ENCODE measurements at places on chromosomes 4 and X. TPM values are rescaled to one million over a fixed set of nuclear protein-coding genes. Genes with fewer than 3 reads are reported as not detected.

DNA sequence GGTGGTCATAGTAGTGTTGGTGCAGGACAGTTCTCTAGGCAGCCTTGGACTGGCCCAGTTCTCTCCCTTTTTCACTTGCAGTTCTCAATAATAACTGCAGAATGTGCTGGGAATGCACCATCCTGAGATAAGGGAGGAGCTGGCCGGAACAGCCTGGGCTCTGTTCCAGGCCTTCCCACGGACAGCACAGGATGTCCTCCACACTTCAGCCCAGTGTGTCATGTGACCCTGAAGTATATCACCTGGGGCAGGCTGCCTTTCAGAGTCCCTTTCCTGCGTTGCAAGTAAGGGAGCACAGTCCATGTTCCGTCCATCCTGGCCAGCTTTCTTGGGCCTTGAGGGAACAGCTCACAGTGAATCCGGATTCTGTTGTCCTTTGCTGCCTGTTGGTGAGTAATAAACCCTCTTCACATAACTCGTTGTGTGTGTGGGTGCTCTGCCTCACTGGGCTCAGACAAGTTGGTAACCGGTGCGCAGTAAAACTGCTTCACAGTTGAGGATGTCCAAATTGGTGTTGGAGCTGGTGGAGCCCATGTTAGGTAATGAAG is 32.3 kb upstream of the BBS12 start:
- DNase-seq: no peak

Gene ABCG2
- polyA plus RNA-seq: 5.9 TPM

Gene VCX
- not detected for polyA plus RNA-seq

GRCh38 chr4:11954093-11954492 is 525.4 kb upstream of the HS3ST1 start:
- no peak for DNase-seq

DNA sequence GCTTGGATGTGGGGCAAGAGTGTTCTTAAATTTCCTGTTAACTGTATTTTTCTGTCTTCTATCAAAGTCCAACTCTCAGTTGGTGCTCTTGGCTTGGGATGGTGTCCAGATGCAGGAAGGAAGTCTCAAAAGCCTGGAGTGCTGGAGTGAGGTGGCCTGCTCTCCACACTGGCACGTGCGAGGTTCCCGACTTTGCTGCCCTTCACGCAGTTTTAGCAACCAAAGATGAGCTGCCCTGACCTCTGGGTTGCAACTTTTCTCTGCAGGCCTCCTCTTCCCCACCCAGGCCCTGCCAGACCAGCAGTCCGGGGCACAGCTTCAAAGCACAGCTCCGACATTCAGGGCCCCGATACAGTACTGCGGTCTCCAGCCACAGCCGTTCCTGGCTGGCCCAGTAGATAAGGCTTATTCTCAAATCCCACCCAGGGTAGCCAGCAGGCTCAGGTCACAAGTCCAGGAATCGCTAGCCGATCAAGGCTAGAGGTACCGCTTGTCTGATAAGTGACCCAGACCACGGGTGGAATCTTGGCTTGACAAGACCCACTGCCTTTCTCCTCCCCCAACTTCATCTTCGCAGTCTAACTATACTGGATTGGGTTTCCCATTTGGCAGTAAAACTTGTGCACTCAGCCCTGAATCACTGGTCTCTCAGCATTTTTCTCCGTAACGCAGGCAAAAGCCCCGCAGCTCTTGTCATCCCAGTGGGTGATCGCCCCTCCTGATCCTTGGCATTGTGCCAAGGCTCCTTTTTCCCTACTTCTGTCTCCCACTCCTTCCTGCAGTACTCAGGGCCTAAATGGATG is 21.8 kb upstream of the JADE1 start:
- DNase-seq: peak; percentile 71

- no peak for DNase-seq
Observed at GRCh38 chr4:52711834-52712250, 39.4 kb downstream of the ERVMER34-1 start.

- no peak for DNase-seq
Observed at GRCh38 chrX:124818033-124818432, 471.7 kb downstream of the SH2D1A start.

DNA sequence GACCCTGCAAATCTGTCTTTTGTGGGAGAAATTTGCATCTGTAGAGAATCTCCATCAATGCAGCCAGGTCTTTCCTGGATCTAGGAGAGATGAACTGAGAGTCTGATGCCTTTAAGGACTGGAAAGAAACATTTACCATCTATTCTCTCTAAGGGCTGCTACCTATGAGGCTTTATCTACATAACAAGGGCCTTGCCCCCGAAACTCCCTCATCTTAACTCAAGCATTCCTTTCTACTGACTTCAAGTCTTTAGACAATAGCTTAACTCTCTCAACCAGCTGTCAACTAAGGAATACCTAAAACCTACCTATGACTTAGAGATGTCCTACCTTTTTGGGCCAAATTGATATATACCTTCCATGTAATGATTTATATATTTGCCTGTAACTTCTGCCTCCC is 32.1 kb downstream of the MAGEB17 start:
- DNase-seq: no peak

DNA sequence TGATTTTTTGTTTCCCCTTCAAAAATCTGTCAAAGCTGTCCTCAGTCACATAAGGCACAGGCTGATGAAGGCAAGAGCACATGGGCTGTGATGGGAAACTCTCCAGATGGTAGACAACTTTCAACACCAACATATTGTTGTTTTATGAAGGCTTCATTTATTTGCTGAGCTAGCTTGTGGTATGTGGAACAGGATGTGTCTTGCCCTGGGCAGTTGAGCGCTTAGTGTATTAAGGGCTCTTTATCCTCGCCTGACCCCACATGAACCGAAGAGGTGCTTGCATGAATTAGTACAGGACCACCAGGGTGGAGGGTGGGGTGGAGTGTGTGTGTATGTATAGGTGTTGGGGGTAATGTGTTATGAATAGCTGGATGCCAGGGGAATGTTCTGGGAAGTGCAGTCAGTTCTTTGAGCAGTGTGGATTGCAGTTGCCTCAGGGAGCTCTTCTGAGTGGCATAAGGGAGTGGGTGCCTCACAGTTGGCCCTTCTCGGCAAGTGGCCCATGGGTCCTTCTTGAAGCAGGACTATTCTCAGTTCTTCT is 103.1 kb downstream of the PHEX start:
- no peak for DNase-seq

Gene RPA4
- polyA plus RNA-seq: not detected

Gene HNRNPH2
- polyA plus RNA-seq: 138 TPM

GRCh38 chrX:55340896-55341433 is 76.2 kb upstream of the PAGE3 start:
- DNase-seq: no peak

DNA sequence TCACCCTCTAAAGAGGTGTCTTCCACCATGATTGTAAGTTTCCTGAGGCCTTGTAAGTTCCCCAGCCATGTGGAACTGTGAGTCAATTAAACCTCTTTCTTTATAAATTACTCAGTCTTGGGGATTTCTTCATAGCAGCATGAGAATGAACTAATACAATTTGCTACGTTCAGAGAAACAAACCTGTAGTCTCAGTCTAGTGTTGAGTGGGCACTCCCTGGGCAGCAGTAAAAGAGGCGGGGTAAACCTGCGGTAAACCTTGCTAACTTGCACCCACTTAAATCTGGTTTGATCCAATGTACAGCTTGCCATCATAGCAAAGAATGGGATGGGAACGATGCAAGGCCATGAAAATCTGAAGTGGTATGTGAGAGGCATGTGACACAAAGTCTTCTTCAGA is 22.4 kb downstream of the GRXCR1 start:
- DNase-seq: no peak

- DNase-seq: peak; percentile 24
Observed at GRCh38 chrX:30971774-30972603, 82.9 kb upstream of the TAB3 start.

Gene SAGE1
- polyA plus RNA-seq: not detected

DNA sequence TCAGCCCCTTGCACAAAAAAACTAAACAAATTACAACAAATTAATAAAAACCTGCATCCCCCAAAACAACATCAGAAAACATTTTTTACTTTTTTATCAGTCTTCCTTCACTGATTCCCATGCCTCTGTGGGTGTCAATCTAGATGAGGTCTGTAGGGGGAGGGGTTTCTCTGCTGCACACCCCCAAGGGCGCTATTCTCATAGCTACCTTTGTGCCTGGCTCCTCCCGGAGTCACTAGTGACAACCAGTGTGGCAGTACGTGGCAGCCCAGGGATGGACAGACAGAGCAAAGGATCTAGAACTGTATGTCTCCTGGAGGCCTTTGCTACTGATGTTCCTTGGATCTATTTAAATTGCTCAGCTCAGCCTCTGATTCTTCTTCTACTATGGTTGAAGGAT is 228.1 kb upstream of the ANXA3 start:
- no peak for DNase-seq

- DNase-seq: no peak
Observed at GRCh38 chr4:138299881-138300280, 57.7 kb upstream of the SLC7A11 start.

Gene MAGEE2
- polyA plus RNA-seq: 0.64 TPM

- DNase-seq: no peak
Observed at GRCh38 chrX:7263961-7264360, 116.0 kb upstream of the PUDP start.

DNA sequence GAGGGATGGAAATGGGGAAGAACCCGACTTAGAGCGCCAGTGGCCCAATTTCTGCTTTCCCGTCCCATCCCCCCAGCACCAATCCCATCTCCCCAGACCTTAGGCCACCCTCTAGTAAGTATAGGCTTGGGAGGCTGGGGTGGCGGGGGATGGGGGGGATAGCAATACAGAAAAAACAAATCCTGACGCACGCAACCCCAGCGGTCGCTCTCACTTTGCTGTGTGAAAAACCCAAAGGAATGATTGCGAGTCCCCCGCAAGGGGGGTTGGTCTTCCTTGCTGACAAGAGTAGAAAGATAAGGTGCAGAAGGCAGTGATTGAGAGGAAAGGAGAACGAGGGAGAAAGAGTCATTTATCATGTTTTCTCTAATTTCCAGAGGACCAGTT is 863 bp downstream of the CPE start:
- no peak for DNase-seq

DNA sequence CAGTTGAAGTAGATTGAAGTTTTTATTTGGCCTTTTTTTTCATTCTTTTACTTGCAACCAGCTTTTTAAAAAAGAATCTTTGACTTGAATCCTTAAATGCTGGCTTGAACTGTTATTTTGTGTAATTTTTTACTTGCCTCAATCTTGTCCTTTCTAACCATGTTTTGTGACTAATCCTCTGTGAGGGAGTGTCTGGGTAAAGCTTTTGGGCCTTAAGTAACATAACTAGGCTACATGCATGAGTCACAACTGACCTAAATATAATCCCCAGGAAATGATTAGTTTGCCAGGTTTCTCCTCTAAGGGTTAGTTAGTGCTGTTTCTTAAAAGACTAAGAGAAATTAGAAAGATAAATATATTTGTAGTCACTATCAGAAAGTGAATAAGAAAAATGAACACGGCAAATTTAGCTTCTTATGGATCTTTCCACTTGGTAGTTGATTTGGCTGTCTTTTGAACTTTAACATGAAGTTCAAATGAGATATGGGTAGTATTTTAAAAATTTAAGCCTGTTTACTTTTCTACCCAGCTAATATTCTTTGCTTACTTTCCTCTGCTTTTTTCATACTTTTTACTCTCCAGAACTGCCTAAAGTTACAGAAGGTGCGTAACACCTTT is 13.0 kb downstream of the EXOC1 start:
- DNase-seq: no peak

DNA sequence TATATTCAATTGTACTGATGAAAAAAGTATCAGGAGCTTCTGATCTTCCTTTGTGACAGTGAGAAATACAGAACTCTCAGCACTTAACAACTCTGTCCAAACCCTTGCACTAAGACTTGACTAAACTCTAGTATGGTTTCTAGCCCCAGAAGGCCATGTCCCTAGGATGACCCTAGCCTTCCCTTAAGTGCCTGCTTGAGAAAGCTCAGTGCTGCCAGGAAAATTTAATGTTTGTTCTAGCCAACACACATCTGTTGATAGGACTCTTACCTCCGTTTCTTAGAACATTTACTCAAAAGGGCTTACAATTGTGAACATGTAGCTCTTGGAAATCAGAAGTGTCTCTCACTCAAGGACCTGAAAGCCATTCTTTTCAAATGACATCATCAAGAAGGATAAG is 1055.2 kb upstream of the FTHL17 start:
- DNase-seq: no peak

GRCh38 chr4:140070366-140070765 is 83.6 kb downstream of the MAML3 start:
- DNase-seq: no peak

DNA sequence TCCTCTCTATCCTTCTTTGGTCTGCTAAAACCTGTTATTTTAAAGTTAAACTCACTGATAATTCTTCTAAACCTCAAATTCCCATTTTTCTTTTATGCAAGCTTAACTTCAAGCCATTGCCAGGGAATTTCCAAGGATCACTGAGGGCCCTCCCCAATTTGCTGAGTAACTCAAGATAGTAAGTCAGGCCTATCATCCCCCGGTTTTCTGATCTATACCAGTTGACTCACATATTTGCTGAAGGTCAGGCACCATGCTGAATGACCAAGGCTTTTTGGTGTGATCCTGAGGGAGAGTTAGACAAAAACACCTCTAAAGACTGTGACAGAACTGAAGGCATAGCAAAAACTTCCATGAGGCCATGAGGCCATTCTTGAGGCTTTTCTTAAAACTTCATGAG is 1301.9 kb downstream of the PCDH7 start:
- no peak for DNase-seq

- DNase-seq: no peak
Observed at GRCh38 chrX:130789793-130790192, 113.2 kb downstream of the ENOX2 start.

- no peak for DNase-seq
Observed at GRCh38 chrX:68865300-68865699, 36.5 kb downstream of the EFNB1 start.

- DNase-seq: no peak
Observed at GRCh38 chr4:80103629-80104028, 30.6 kb upstream of the ANTXR2 start.

Gene BEX1
- polyA plus RNA-seq: 63.4 TPM

DNA sequence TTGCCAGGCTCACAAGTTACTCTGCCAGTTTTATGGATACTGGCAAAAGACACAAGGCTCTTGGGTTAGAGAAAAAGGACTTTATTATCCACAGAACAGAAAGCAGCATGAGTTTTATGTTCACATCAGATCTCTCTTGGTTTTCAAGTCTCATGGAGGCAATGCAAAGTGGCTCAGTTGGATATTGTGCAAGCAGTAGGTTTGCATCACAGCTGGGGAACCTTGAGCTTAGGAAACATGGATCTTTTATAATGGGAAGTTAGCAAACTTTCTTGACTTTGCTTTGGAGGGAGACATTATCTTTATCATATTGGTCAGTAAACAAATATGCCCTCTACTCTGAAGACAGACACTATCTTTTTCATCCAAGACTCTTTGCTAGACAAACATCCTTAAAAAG is 109.2 kb upstream of the GRPR start:
- no peak for DNase-seq

All from renal pelvis (tissue), 12 donors.